Peyer's patch (tissue), 4 donors: ENCODE measurements at places on chromosomes 1 and 21. TPM values are rescaled to one million over a fixed set of nuclear protein-coding genes. Genes with fewer than 3 reads are reported as not detected.

GRCh38 chr1:206779638-206780037 is 7.3 kb upstream of the IL10 start:
- no peak for DNase-seq

DNA sequence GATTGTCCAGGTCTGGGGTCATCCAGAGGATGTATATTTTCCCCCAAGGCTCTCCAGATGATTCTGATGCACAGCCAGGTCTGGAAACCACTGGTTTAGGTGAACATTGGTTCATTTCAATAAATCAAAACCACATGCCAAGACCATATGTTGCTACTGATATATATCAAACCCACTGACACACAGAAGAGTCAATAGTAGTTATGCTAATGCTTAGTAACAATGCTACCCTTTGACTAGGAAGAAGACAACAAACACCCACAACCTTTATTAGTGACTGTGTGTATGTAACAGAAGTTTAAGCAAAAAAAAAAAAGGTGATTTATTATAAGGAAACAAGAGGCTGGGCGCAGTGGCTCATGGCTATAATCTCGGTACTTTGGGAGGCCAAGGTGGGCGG is 35.6 kb upstream of the POU2F1 start:
- DNase-seq, result no peak

DNA sequence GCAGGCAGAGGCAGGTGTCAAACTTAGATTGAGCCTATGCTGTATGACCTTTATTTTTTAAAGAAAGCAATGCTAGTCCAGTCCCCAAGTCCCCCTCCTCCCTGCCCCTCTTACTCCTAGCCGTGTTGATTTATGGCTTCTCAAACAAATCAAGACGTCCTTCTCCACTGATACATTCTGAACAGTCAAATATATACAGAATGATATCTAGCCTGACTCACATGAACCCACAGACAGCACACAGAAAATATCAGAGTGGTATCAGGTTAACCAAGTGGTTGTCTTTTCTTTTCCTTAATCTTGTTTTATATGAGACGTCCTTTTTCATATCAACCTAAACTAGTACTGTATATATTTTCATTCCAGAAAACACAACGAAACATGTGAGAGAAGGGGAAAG is 13.4 kb downstream of the DAB1 start:
- no peak for DNase-seq

- no peak for DNase-seq
Observed at GRCh38 chr1:29280409-29281131, 44.2 kb downstream of the PTPRU start.

- no peak for DNase-seq
Observed at GRCh38 chr1:171954361-171954760, 113.1 kb downstream of the DNM3 start.

GRCh38 chr1:5728663-5729355 is 263.4 kb downstream of the NPHP4 start:
- DNase-seq, result no peak

GRCh38 chr1:38628241-38628640 is 231.3 kb downstream of the RRAGC start:
- no peak for DNase-seq

- DNase-seq, result no peak
Observed at GRCh38 chr1:81142099-81142826, 658.5 kb upstream of the ADGRL2 start.

- no peak for DNase-seq
Observed at GRCh38 chr1:228286505-228287417, 78.9 kb downstream of the OBSCN start.

DNA sequence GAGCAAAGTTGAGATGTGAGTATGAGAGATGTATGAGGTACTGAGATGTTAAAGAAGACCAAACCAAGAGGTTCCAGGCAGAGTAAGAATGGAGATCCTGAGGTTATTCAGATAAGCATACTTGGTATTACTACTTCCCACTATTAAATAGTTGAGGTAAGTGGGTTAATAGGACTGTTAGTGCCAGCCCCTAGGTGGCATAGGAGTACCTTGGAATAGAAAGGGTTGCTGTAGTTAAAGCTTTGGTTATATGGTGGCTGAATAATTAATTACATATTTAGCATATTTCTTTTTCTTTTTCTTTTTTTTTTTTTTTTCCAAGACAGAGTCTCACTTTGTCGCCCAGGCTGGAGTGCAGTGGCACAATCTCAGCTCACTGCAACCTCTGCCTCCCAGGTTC is 397.9 kb upstream of the TMPRSS15 start:
- peak; percentile 46 for DNase-seq

- no peak for DNase-seq
Observed at GRCh38 chr1:171769171-171769570, 12.3 kb upstream of the METTL13 start.

GRCh38 chr1:111963985-111964738 is 25.3 kb downstream of the KCND3 start:
- no peak for DNase-seq

- DNase-seq, result no peak
Observed at GRCh38 chr1:49293016-49293415, 516.3 kb upstream of the BEND5 start.

- no peak for DNase-seq
Observed at GRCh38 chr1:31977385-31978131, 36.1 kb upstream of the KHDRBS1 start.

- DNase-seq, result no peak
Observed at GRCh38 chr1:154870734-154871133, 653 bp upstream of the KCNN3 start.

GRCh38 chr1:27359822-27360158 is 7.0 kb downstream of the MAP3K6 start:
- DNase-seq, result no peak

DNA sequence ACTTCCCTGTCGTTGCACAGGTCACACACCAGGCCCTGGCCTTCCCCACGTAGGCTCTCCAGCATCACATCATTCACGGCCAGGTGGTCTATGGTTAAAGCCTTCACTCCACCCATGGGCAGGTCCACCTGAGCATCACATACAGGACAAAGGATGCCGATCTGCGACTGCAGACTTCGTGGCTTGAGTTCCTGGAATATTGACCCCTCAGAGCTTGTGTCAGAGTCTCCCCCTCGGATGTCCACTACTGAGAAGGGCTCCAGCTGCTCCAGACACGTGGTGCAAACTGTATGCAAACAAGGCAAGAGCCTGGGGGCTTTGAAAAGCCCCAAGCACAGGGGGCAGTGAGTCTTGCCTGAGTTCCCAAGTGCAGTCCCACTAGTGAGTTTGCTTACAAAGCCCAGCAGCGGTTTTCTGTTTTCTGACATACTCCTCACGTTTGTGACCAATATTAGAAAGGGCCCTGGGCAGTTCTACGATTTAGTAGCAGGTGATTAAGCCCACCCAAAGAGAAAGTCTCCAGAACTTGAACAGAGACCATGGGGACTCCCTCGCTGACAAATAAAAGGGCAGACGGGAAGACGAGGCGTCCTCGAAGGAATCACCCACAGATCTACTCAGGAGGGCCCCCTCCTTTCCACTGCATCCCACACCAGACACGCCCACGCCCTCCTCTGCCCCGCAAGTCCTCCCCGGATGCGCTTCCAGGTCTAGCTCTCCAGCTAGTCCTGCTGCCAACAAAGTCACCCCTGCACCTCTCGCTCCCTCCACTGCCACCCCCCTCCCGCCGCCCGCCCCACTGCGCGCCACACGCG is 568 bp downstream of the TRIM45 start:
- DNase-seq, result no peak

- no peak for DNase-seq
Observed at GRCh38 chr1:24254783-24255182, 64.4 kb upstream of the GRHL3 start.

DNA sequence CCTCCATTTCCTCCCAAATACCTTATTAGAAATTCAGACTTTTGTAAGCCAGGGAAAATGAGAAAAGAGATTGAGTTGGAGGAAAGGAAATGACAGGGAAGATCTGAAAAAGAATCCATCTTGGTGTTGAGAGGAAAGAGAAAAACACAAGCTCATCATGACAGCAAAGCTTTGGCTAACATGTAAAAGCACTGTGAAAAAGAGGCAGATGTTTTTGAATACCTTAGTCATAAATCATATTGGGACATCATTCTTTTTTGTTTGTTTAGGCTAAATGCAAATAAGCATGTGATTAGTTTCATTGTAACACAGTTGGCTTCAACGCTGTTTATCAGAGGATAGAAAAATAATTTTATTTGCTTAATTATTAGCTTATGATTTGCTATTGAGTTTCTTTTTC is 64.6 kb downstream of the LHX8 start:
- no peak for DNase-seq

- DNase-seq, result no peak
Observed at GRCh38 chr1:12327566-12327965, 97.7 kb downstream of the VPS13D start.

DNA sequence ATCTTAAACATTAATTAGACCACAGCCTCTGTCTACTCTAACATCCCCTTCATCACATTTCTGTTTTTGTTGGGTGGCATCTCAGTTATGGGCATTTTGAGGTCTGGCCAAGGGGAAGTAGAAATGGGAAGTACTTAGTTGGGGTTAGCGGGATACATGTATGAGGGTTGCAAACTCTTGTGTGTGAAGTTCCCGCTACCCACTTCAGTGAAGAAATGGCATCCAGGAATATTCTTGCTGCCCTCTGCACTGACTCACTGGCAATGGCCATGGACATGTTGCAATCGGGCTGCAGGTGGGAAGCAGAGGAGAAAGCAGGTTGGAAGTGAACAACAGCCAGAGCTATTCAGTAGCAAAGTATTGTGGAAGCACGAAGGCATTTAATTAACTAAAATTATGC is 7.4 kb downstream of the CD48 start:
- DNase-seq, result no peak

- DNase-seq, result no peak
Observed at GRCh38 chr1:33616780-33617179, 144.3 kb downstream of the ZSCAN20 start.

- DNase-seq, result no peak
Observed at GRCh38 chr1:154607106-154607608, 829 bp downstream of the ADAR start.

DNA sequence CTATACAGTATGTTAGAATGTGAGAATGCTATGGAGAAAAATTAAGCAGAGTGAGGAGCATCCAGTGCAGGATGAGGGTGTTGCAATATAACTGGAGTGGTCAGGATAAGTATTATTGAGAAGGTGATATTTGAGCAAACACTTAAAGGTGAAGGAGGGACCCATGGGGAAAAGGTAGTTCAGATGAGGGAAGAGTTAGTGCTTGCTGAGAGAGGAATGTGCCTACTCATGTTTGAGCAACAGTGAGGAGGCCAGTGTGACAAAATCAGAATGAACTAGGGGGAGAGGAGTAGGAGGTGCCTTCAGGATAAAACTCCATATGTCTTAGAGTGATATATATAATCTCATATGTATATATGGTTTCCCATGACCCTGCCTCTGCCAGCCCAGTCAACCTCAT is 6.2 kb upstream of the TRIM45 start:
- DNase-seq, result no peak

GRCh38 chr1:48030211-48030610 is 33.0 kb upstream of the TRABD2B start:
- DNase-seq, result no peak

GRCh38 chr21:15480160-15480559 is 249.6 kb upstream of the USP25 start:
- DNase-seq, result no peak

GRCh38 chr1:42014823-42015222 is 96.1 kb upstream of the HIVEP3 start:
- DNase-seq, result no peak

DNA sequence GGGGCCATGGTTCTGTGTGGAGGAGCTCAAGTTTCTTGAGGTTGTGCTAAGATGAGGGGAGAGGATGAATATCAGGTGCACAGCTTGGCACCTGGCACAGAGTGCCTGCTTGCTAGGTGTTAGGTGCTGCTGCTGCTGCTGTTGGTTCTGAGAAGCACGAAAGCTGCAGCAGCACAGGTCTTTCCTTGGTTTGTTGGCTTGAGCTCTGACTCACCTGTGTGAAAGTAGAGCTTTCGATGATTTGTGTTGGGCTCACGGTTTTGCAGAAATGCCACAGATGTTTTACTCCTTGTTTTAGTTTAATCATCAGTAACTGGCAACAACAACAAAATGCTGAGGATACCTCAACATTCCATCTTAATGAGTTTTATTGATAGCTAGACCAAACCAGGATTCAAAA is 221.6 kb downstream of the BRINP2 start:
- DNase-seq, result no peak

GRCh38 chr1:19123837-19124236 is 86.2 kb downstream of the UBR4 start:
- DNase-seq, result no peak

DNA sequence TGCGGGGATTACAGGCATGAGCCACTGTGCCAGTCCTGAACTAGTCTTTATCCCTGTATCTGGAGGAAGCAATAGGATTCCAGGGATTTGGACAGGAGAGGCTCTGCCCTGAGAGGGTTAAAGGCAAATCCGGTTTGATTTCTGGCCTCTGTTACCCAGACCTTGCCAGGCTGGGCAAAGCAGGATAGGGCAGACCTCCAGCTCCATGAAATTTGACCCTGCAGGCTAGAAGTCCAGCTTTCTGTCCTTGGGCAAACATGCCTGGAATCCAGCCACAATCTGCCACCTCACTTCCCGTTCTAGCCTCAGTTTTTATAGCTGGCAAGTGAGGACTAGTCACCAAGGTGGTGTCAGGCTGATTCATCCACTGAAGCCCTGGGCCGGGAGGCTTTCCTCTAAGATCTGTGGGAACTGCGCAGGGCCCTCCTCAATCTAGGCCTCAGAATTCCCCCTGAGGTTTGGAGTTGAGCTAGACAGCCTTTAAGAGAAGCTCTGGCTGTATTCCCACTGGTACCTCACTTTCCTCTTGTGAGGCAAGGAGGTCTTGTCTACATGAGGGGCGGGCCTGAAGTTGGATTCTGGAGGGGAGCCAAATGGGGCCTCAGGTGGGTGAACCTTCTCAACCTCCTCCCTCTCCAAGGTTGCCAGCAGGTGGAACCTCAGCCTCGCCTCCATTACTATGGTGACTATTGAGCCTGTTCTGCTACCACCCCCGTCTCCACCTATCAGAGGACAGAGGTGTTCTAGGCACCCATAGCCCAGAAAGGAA is 7.0 kb upstream of the P3R3URF start:
- peak; percentile 91 for DNase-seq

The MARCKSL1 gene
- 51.2 TPM for total RNA-seq

The FAM167B gene
- total RNA-seq, result not detected

The OPTC gene
- total RNA-seq, result not detected

The BRINP3 gene
- total RNA-seq, result 14.0 TPM

The PTGER3 gene
- total RNA-seq, result 1.4 TPM

The CLCNKA gene
- not detected for total RNA-seq

The CD164L2 gene
- total RNA-seq, result not detected

The OR2T29 gene
- total RNA-seq, result not detected

The C1orf74 gene
- 0.83 TPM for total RNA-seq

The RNF186 gene
- 12.7 TPM for total RNA-seq

The NPHP4 gene
- 20.0 TPM for total RNA-seq

The HYI gene
- total RNA-seq, result 127 TPM

The UBXN10 gene
- 2.5 TPM for total RNA-seq

The CNKSR1 gene
- total RNA-seq, result 97.1 TPM

The KLF17 gene
- not detected for total RNA-seq

The SOD1 gene
- total RNA-seq, result 248 TPM

The ADORA1 gene
- not detected for total RNA-seq

The PLA2G2A gene
- total RNA-seq, result 501 TPM

The OR2L13 gene
- not detected for total RNA-seq

The B3GALT6 gene
- 11.6 TPM for total RNA-seq
